ENCODE measurements at places on chromosomes 5 and 9.
A peak's percentile ranks its signal among the peaks of the same experiment; 100 is the strongest.

GRCh38 chr9:8052991-8053390 is 253.4 kb upstream of the DMAC1 start:
- no peak for DNase-seq

GRCh38 chr5:101473483-101473882 is 570.4 kb upstream of the ST8SIA4 start:
- no peak for DNase-seq

- DNase-seq = no peak
Measured at GRCh38 chr5:147055089-147055826, 176.7 kb upstream of the PPP2R2B start.

DNA sequence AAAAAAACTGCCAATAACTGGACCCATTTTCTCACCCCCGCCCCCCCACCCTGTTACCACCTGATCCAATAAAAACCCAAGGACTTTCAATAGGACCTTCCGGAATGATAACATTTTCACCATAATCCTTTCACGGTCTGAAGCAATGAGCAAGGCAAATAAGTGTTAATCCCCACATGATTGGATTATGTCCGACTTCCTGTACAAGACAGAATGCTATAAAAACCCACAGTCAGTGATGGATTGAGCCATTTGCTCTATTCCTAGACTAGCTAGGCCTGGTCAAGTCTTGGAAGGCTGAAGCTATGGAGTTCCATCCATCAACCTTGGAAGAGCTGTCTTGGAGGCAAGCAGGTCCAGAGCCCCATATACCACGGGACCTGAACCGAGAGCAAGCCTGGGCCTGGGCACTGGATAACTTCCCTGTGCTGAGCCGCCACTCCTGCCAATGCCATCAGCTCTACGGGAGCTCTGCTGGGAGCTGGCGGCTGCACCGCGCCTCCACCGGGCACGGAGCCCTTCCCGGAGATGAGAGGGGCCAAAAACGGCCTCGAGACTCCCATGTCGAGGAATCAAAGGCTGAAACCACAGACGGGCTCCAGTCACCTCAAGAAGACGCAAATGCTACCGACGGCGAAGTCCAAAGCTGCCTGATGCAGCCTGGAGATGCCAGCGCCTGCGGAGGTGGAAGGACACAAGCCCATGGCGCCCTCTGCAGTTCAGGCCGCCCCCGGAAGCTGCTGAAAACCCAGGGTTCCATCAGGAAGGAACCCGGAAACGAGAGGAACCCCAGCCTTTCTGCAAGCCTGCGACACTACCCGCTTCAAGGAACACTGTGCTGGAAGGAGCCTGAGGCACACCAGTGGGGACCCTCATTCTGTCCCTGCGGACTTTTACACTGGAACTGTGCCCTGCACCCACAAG is 69.2 kb downstream of the ANXA2R start:
- peak; percentile 33 for DNase-seq

DNA sequence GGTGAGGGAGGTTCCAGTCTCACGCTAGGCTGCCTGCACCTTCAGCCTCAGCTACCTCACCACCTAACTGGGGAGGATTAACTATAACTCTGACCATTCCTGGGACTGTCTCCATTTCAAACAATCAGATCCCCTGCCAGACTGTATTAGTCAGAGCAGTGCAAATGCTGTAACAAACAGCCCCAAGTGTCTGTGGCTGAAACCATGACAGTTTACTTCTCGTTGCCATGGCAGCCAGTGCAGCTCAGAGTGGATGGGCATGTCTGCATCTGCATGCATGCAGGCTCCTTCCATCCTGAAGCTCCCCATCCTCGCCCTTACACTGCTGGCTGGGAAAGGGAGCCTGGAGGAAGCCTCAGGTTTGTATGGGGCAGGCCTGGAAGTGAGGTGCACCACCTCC is 86.7 kb downstream of the KCNIP1 start:
- no peak for DNase-seq

- DNase-seq = no peak
Measured at GRCh38 chr9:134497283-134497860, 144.2 kb upstream of the COL5A1 start.

GRCh38 chr9:109328978-109329637 is 8.2 kb upstream of the EPB41L4B start:
- no peak for DNase-seq

DNA sequence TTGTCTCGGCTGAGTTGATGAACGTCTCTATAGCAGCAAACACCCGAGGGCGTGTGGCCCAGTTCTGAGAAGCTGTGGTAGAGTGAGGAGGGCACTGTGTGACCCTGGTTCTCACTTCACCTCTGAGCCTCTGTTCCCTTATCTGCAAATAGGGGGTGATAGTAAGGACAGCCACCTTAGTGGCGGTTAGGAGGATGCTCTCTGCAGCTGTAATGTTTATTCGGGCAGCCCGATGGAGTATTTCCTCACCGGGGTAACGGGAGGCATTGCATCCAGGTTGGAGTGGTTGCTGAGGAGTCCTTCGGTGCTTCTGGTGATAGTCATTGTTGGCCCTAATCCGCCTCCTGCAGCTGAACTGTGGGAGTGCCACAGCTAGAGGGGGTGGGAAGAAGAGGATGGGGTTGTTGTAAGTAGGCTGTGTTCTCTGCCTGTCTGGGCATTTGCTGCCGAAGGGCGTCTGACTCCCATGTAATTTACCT is 13.9 kb downstream of the PRRC2B start:
- DNase-seq = no peak

DNA sequence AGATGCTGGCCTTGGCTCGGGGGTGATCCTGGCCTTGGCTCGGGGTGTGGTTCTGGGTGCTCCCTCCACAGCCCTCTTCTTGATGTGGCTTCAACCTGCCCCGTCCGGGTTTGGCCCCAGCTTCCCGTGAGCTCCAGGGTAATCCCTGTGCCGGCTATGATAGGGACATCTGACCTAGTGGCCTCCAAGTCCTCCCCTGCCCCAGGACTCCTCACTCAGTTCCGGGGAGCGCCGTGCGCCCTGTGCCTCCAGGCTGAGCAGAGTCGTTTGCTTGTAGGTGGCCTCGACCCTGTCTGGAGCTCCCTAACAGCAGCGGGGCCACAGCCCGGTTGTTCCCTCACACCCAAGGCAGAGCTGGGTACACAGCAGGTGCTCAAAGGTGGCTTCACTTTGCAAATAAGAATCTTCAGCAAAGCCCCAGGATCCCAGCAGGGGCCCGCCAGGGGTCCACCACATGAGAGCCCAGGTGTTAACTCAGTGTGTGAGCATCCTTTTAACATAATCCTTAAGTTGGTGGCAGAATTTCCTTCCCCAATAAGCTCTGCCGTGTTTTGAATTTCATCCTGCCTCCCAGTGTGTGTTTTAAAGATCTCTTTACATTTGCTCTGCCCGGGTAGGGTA is 32.3 kb upstream of the CEP72 start:
- DNase-seq = no peak

DNA sequence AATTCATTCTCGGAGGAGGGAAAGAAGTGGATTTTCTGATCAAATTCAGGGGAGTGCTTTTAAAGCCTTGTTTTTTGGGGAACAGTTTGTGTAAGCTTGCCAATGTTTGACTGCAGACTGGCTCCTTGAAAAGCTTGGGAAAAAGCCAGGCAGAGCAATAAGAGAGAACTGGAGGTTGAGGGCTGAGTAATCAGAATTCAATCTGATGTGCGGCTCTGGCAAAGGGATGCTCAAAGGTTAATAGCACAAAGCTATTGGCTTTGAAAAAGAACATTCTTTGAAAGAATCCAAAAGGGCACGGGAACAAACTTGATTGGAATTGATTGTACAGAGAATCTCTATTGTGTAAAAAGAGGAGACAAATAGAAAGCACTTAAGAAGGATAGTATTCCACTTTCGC is 279.3 kb downstream of the YTHDC2 start:
- no peak for DNase-seq

DNA sequence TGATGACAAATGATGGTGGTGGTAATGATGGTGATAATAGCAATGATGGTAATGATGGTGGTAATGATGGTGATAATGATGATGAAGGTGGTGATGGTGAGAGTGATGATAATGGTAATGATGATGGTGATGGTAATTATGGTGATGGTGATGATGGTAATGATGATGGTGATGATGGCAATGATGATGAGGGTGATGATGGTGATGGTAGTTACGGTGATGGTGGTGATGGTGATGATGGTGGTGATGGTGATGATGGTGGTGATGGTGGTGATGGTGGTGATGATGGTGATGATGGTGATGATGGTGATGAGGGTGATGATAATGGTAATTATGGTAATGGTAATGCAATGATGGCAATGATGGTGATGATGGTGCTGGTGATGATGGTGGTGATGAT is 91.1 kb downstream of the DAP start:
- no peak for DNase-seq

GRCh38 chr9:123654218-123654993 is 275.5 kb downstream of the DENND1A start:
- DNase-seq = no peak

GRCh38 chr9:92717201-92718085 is 47.2 kb downstream of the BICD2 start:
- DNase-seq = no peak

- DNase-seq = no peak
Measured at GRCh38 chr5:2797160-2797559, 45.7 kb upstream of the IRX2 start.

DNA sequence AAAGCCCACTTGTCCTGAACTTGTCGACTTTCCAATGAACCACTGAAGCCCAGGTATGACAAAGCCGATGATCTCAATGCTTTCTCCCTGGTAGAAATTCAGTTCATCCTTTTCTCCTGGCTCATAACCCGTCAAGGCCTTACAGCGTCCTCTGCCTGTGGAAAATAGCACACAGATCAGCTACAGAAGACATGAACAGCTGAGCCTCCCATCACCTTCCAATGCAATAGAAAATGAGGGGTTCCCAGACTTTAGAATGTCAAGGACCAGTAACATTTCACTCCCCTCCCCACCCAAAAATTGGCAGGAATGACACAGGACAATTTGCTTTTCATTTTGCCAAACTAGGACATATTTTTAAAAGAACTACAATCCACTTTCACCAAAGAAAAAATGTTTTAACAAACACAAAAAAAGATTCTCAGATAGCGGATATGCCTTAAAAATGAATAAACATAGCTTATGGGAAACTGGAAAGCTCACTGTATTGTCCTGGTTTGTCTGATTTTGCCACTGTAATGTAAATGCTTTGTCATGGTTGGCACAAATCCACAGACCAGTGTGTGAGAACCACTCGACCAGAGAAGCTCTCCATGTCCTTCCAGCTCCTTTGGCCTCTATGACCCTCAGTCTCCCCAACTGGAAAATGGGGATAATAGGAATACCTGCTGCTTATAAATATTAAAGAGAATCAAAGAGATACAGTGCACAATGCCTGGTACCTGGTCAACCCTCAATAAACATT is 24.4 kb downstream of the SH3TC2 start:
- no peak for DNase-seq

- no peak for DNase-seq
Measured at GRCh38 chr9:136007934-136008692, 46.9 kb upstream of the UBAC1 start.

GRCh38 chr5:31133488-31133887 is 60.0 kb upstream of the CDH6 start:
- DNase-seq = no peak

DNA sequence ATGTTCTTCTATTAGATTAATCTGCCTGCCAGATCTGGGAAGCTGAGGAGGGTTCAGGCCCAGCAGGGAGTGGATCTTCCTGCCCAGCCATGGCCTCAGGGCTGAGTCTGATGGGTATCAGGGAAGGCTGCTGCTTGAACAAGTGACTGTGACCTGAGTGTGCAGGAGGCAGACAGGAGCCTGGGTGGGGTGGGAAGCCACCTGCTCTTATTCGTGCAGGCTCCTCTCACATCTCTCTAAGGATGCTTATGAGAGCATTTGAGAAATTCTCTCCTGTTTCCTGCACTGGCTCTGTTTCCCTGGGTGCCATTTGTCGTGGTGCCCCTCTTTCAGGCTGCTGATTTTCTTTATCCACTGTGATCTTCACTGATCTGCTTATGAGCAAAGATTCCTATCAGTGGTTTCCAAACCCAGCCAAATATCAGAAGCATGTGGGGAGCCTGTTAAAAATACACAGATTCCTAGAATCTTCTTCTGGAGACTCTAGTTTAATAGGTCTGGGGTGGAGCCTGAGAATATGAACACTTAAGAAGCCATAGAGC is 2.1 kb downstream of the RGS3 start:
- no peak for DNase-seq

GRCh38 chr5:123907349-123907748 is 395.4 kb downstream of the CSNK1G3 start:
- DNase-seq = no peak

DNA sequence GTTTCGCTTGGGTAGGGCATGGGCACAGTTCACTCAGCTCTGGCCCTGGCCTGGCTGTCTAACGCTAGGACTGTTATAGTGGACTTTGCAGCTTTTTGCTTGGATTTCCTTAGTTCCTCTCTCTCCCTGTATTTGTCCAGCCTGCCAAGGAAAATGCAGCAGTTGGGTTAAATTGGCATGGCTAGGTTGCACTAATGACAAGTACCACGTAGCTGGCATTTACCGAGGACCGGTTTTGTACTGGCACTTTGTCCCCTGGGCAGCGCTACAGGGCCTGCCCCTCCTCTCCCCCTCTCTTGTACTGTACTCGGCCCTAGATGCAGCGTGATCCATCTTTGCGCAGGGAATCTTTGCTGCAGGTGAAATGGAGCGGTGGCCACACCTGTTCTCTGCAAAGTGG is 2.4 kb downstream of the WDR5 start:
- no peak for DNase-seq

GRCh38 chr9:20236676-20237075 is 385.6 kb downstream of the MLLT3 start:
- no peak for DNase-seq

Data from stimulated activated naive CD8-positive, alpha-beta T cell treated with anti-CD3 and anti-CD28 coated beads, Interleukin-15, Interleukin-2, amounts not matched to agents 100 U/mL and 50 U/mL, for 24 hours (primary cell).